Left lung (tissue), 14 donors: ENCODE measurements at places on chromosomes 6 and 20. TPM values are rescaled to one million over a fixed set of nuclear protein-coding genes. Genes with fewer than 3 reads are reported as not detected.

- DNase-seq = no peak
Measured at GRCh38 chr6:154386848-154387717, 30.5 kb upstream of the IPCEF1 start.

DNA sequence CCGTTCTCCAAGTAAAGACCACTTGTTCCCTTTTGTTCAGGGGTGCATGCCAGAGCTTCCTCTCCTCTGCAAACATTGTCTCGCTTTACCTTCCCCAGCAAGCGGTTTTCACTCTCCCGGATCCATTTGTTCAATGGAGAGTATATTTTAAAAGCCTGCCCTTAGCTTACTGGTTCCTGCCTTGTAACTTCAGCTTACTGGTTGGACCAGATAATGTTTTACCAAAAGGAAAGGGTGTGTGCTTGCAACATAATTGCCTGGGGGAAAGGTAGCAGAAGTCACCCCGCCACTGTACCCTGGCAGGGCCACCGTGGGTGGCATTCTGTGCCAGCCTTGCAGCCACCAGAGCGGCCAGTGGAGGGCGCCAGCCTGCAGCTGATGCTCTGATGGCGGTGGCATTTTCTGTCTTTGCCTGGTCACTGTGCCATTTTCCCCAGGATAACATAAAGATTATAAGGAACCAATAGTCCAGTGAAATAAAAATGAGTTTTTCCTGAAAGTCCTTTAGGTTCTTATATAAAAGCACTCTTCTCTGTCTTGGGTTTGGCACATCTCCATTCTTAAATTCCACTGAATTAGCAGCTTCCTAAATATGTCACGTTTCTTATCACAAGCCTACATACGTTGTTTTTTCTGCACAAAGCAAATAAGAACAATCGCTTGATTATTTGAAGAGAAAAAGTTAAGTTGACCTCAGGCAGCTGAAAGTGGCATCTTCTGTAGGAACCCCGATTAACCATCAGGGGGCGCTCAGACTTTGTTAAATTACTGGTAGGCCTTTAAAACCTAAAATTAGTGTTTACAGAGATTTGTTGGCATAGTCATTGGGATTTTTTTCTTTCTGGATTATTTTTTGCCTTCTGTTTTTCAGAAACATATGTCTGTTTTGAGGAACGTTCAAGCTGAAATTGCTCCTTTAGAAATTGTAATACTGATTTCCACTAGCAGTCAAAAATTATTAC lies 67.4 kb upstream of the XRN2 start:
- DNase-seq = peak; percentile 47

DNA sequence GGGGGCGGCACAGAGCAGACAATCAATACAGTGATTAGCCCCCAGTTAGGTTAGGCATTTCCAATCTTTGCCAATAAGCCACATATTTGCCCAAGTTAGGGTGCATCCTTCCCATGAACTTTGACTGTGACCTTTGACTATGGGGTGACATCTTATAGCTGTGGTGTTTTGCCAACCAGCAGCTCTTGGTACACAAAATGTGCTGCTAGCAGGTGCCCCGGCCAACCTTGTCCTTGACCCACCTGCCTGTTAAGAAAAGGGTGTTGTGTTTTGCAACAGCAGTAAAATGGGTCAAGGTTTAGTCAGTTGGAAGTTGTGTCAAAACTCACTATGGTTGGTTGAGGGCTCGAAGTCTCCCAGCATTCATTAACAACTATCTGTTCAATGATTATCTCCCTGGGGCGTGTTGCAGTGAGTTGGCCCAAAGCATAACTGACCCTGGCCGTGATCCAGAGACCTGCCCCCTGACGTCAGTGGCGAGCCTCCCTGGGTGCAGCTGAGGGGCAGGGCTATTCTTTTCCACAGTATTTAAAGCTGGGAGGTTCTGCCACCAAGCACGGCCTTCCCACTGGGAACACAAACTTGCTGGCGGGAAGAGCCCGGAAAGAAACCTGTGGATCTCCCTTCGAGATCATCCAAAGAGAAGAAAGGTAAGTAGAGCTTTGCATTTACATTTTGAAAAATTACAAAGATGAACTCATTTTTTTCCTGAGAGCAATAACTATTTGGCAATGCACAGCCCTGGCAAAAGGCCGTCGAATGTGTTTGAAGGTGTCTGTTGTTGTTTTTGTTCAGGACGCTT lies at the start of gene PCK1:
Gene PCK1, plus strand, starts transcription at position 557 of the 802 bp plus-strand sequence. CDS start 302 bp downstream, outside the sequence.
- DNase-seq = no peak

GRCh38 chr6:159116343-159116742 lies 52.9 kb upstream of the FNDC1 start:
- DNase-seq = no peak

DNA sequence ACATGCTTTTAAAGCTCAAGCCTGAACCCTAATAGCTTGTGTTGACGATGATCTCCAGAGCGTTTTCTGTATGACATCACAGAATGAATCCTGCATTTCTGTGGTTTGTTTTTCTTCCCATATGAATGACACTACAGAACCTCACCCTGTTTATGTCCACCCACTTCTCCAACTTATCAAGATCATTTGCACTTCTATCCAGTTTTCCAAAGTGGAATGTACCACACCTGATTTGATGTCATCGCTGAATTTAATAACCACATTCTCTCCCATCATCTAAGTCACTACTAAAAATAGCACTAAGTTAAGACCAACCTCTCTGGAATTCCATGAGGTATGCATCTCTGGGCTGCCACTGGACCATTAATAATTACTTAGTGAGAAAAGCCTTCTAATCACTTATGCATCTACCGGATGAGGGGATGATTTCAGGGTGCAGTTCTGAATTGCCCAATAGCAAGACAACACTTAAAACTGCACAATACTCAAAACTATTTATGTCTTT lies 33.3 kb upstream of the CITED2 start:
- no peak for DNase-seq

DNA sequence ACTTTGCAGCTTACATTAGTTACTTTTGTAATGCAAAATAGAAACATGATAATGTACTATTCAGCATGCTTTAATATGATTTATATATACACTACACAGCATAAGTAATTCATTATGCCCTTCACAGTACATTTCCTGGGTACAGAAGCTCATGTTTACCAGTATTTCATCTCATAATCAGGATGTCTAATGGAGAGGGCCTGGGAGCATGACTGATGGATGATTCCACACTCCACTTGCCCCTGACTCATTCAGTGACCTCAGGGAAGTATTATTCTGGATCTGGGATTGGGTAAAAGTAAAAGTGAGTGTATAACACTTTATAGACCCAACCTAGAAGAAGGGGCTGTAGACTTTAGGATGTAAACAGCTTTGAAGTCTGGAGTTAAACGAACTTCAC lies 31.4 kb upstream of the BACH2 start:
- no peak for DNase-seq

DNA sequence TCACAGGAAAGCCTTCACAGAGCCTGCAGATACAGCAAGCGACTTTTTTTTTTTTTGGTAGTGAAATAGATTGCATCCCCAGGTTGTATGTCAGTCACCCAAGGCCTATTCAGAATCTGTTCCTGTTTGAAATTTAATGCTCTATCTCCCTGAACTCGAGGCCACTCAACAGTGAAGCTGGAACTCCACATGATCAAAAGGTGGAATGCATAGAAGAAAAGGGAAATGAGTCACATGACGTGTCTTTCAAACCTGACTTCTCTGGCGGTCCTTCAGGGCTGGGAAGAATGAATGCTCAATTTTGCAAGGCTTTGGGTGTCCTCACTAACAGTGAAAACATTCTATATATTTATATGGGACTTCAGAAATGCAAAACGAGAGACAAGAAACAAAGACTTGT lies 88.4 kb upstream of the B3GAT2 start:
- DNase-seq = no peak

DNA sequence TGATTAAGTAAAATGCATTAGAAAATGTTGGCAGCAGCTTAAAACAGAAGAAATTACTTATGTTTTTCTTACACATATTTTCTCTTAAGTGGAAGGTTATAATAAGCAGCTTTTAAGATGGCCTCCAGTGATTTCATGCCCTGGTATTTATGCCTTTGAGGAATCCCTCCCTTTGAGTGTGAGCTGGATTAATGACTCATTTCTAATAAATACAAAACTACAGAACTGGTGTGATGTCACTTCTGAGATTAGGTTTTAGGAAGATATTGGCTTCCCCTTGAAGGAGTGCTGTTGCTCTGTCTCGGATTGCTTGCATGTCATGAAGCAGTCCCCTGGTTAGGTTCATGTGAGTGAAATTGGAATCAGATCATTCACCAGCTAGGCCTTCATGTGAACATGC lies 143.2 kb upstream of the EPHA7 start:
- no peak for DNase-seq

DNA sequence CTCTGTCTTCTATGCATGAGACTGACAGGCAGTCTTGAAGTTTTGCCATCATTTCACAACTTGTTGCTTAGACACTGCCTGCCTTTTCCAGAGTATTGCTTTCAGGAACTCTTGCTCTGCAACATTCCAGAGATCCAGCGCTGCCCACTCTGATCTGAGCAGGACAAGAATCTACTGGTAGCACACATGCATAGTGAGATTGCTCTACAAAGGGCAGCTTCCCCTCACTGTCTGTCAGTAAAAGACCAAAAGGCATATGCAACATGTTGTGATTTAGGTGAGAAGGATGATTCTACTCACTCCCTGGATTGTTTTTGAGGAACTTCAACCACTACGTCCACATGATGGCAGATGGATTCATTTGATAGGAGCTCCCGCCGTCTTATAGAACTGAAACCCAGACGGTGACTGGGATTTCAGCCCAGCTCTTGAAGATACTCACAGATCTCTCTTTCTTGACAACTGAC lies 259.1 kb downstream of the ARID1B start:
- DNase-seq = peak; percentile 37

Gene DEFB129
- polyA plus RNA-seq = not detected

- no peak for DNase-seq
Measured at GRCh38 chr6:157045831-157046454, 268.8 kb downstream of the ARID1B start.

GRCh38 chr6:57221191-57221935 lies 744 bp downstream of the RAB23 start:
- DNase-seq = peak; percentile 81

DNA sequence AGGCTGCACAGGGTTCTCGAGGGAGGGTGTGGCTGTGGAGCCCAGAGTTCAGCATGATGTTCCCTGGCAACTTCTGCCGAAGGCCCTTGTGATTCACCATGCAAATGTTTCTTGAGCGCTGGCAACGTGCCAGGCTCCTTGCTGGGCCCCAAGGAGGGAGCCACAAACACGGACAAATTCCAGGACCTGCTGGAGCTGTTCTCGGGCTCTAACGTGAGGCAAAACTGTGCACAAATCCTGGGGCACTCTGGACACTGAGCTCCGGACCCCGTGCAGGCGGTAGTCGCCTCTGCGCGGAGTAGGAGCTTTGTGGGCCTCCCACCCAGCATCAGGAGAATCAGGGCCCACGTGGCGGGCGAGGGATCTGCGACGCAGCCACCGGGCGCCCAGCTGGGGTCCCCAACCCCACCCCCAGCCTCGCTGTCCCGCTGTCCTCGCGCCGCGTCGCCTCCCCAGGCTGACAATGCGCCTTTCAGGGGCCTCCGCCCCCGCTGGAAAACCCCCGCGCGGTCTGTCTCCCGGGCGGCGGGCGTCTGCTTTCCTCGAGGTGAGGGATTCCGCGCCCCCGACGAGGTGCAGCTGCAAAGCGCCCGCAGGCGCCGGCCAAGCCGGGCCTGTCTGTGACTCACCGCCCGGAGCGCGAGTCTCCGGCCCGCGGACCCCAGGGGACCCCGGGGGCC lies 31.7 kb upstream of the SCUBE3 start:
- no peak for DNase-seq

Gene C2
- 3.3 TPM for polyA plus RNA-seq

Gene GLP1R
- 0.67 TPM for polyA plus RNA-seq

DNA sequence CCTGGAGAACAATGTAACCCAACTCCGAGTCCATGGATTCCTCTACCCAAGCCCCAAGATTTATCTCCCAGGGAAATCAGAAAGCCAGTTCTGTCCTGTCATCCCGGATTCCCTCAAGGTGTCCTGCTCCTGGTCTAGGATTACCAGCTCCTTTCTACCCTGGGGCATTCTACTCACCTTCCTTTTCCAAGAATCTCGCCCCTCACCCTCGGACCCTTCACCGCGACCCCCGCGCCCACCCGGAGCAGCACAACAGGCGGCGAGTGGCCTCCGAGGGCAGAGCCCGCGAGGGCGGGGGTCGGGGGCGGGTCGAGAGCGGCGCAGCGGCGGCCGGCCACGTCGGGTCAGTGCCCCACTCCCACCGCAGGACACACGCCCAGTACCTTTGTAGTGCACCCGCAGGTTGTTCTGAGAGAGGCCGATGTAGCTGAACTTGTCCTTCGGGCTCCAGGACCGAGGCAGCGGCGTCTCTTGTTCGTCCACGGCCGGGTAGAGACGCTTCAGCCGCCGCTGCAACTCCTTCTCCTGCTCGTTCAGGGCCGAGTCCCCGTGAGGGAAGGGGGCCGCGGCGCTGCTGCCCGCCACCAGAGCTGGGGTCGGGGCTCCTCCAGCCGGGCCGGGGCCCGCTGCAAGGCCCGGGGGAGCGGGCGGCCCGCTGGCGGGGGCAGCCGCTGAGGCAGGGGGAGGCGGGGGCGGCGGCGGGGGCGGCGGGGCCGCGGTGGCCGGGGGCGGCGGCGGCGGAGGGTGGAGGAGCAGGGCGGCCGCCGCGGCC lies 897 bp downstream of the RANBP9 start:
- DNase-seq = peak; percentile 70

GRCh38 chr6:88565836-88566235 lies 397.6 kb downstream of the RNGTT start:
- no peak for DNase-seq

- DNase-seq = no peak
Measured at GRCh38 chr6:117558818-117559217, 43.5 kb downstream of the GOPC start.

DNA sequence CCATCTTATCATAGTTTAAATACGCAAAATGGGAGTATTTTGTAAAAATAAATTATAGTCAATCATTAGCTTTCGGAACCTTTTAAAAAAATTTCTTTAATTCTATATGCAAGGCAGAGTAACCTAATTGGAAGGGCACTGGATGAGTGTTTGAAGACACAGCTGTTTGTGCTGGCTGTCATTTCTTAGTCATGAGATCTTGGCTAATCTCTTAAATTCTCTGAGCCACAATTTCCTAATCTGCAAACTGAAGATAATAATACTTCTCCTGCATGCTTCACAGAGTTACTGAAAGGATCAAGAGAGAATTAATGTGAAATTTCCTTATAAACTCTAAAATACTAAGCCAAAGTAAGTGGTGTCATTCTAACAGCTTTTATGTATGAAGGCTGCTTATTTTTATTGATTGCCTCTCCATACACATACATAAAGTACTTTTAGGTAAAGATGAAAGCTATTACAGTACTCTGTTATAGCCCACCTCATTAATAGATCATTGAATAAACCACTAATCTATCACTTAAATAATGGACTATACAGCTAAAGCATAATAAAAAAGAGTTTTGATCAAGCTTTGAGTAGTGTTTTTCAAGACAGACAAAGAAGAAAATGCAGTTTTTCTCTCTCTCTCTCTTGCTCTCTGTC lies 383.7 kb upstream of the IRAK1BP1 start:
- DNase-seq = no peak

GRCh38 chr6:150025201-150025917 lies at the start of gene RAET1L:
TSS of gene RAET1L (minus strand) at chr6:150025532. CDS start at chr6:150025471, 61 bp downstream.
- peak; percentile 24 for DNase-seq

Gene TRIM31
- polyA plus RNA-seq = 0.31 TPM

GRCh38 chr6:169225887-169226286 lies 27.8 kb downstream of the THBS2 start:
- no peak for DNase-seq

- DNase-seq = no peak
Measured at GRCh38 chr6:16190214-16190613, 48.2 kb upstream of the GMPR start.

Gene BNIP5
- polyA plus RNA-seq = not detected
